ENCODE measurements at places on chromosomes 11 and 22.

- DNase-seq = no peak
These were observed 324.3 kb downstream of the OPCML start for GRCh38 chr11:133207995-133208394.

GRCh38 chr11:8937159-8937558, 4.4 kb upstream of the C11orf16 start:
- DNase-seq = no peak

DNA sequence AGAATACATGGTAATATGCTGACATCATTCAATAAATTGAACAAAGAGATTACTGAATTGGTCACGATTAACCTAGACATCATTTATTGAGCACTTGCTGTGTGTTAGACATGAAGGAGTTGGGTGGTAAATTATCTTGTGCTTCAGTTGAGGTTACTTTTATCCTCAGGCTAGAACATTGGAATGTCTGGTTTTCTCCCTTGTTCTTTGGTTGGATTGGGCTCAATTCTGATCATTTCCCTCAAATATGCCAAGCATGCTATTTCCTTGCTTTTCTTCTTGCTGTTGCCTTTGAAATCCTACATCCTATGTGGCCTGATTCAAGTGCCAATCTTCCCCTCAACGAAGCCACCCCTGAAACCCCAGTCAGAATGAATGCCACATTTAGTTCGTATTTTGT, 65.8 kb downstream of the DEUP1 start:
- no peak for DNase-seq

DNA sequence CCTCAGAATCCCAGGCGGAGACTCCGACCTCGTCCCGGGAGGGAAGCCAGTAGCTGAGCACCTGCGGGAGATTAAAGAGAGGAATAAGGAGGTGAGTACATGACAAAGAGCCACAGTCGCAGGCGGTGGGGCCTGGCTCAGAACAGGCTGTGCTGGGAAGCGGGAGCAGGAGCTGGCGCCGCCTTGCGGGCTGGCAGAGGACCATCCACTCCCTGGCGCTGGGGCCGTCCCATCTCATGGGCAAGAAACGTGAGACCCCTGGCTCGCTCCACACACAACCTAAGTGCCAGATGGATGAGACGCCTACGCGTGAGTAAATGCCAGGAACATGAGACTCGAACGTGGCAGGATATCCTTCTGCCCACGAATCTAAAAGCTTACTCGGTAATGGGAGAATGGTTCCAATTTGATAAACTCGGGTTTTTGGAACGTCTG, 6.3 kb downstream of the CEND1 start:
- no peak for DNase-seq

GRCh38 chr11:118438314-118438931, 2.1 kb downstream of the KMT2A start:
- DNase-seq = peak; percentile 48

DNA sequence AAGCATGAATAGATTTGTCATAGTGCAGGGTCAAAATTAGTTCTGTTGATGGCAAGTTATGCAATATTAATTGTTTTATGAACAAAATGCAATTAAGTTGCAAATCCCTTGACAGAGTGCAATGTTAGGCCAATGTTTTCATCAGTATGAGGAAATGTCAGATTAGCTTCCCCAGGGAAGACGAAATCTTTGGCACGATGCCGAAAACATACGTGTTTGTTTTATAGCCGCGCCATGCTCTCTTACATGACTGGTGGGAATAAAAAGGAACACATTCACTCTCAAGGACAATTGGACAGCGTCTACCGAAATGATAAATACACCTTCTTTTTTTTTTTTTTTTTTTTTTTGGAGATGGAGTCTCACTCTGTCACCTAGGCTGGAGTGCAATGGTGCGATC, 27.0 kb downstream of the MFNG start:
- DNase-seq = no peak

All from GM06990 (cell line).